ENCODE measurements at places on chromosomes 2 and 18. TPM values are rescaled to one million over a fixed set of nuclear protein-coding genes. Genes with fewer than 3 reads are reported as not detected.

GRCh38 chr2:204669382-204669781, 124.1 kb downstream of the PARD3B start:
- H3K36me3 ChIP-seq, result no peaks in the 10 kb centered on the region
- DNase-seq, result no peak
- no peak overlapping the region for H3K4me3 ChIP-seq
- H3K27ac ChIP-seq, result no peak overlapping the region
- no peaks in the 10 kb centered on the region for H3K4me1 ChIP-seq
- H3K27me3 ChIP-seq, result peaks cover 1% of the 10 kb centered on the region

CNGA3 gene
- polyA plus RNA-seq, result not detected

DNA sequence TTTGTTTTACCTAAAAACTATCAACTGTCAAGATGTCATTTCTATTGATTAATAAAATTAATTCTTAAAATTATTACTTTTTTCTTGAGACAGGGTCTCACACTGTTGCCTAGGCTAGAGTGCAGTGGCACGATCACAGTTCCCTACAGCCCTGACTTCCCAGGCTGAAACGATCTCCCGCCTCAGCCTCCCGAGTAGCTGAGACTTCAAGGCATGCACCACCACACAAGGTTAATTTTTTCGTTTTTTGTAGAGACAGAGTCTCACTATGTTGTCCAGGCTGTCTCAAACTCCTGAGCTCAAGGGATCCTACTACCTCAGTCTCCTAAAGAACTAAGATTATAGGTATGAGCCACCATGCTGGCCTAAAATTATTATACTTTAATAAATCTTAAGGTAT, 18.7 kb downstream of the HNRNPLL start:
- no peak overlapping the region for H3K27ac ChIP-seq
- no peak overlapping the region for H3K4me3 ChIP-seq
- no peaks in the 10 kb centered on the region for H3K4me1 ChIP-seq

SPATA3 gene
- polyA plus RNA-seq, result not detected

GRCh38 chr2:158922601-158923000, 45.8 kb upstream of the TANC1 start:
- H3K27ac ChIP-seq, result no peak overlapping the region
- DNase-seq, result no peak
- H3K27me3 ChIP-seq, result no peaks in the 10 kb centered on the region
- peaks cover 8% of the 10 kb centered on the region for H3K4me1 ChIP-seq
- no peaks in the 10 kb centered on the region for H3K36me3 ChIP-seq

GRCh38 chr2:128640845-128641360, 322.2 kb upstream of the HS6ST1 start:
- no peaks in the 10 kb centered on the region for H3K36me3 ChIP-seq
- no peaks in the 10 kb centered on the region for H3K4me1 ChIP-seq
- DNase-seq, result no peak
- H3K4me3 ChIP-seq, result no peak overlapping the region
- no peak overlapping the region for H3K27ac ChIP-seq
- H3K27me3 ChIP-seq, result peaks cover 2% of the 10 kb centered on the region

ARHGEF4 gene
- not detected for polyA plus RNA-seq

DNA sequence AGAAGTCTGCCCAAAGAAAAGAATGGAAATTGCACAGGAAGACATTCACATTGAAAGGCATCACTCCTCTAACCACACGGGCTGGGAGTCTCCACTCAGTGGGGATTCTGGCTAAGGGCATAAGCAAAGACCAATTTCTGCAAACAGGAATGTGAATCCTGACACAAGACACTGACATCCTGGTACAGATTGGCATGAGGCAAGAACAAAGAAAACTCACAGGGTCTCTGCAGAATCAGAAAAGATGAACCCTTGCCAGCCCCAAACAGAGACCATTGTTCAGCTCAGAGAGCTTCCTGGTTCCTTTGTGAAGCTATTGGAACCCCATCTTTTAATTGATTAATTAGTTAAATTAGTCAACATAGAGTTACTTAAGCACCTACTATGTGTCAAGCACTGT, 82.3 kb downstream of the UPP2 start:
- H3K36me3 ChIP-seq, result no peaks in the 10 kb centered on the region
- H3K4me3 ChIP-seq, result no peak overlapping the region
- DNase-seq, result no peak
- H3K27me3 ChIP-seq, result peaks cover 2% of the 10 kb centered on the region

All from immature natural killer cell (primary cell).